Stimulated activated memory B cell treated with anti-CD40 and anti-IgM and Interleukin-4, amounts not matched to agents 10 μg/mL and 1 μg/mL and 100 μg/mL, for 72 hours (primary cell): ENCODE measurements at places on chromosomes 7 and 10.

DNA sequence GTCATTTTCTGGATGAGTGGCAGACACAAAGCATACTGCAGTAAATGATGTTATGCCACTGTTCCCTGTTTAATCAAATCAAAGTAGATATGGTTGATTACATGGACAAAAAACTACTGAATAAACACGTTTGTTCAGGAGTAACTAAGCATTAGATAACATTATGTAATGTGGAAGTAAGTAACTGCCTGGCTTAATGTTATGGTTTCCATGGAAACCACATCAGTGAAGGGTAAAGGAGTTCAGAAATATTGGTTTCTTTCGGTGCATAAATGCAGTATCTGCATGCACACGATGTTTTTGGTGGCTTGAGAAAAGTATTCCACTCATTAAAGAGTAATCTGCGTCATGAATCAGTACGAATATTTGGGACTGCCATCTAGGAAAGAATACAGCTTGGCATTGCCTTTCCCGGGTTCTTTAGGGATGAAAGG, 131.3 kb upstream of the PRKCQ start:
- H3K27me3 ChIP-seq: peaks cover 64% of the 10 kb centered on the region
- no peaks in the 10 kb centered on the region for H3K36me3 ChIP-seq

DNA sequence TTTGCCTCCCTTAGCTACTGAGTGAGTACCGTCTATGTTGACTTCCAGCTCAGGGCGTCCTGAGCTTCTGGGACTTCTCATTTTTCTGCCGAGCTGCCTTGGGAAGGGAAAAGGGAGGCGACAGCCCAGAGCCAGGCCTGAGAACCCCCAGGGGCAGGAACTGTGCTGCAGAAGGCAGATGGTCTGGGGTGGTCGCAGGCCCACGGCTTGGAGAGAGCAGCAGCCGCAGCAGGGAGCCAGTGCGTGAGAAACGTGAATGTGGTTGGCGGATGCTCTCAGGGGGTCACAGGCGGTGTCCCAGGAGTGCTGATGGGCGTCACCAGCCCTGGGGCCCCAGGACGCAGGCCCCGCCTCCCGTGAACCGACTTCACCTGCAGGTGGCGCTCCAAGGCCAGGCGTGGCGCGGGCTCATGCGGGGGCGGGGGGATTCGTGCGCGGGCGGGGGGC, 9.2 kb upstream of the PWWP2B start:
- peak overlapping the region; percentile 90 for H3K27ac ChIP-seq
- H3K27me3 ChIP-seq: no peaks in the 10 kb centered on the region
- peak overlapping the region; percentile 73 for H3K4me3 ChIP-seq
- H3K36me3 ChIP-seq: no peaks in the 10 kb centered on the region
- H3K4me1 ChIP-seq: peaks cover 20% of the 10 kb centered on the region

GRCh38 chr7:50580057-50580456, 14.9 kb upstream of the DDC start:
- peaks cover 28% of the 10 kb centered on the region for H3K27me3 ChIP-seq
- no peak overlapping the region for H3K27ac ChIP-seq
- H3K36me3 ChIP-seq: no peaks in the 10 kb centered on the region

GRCh38 chr10:98357194-98357822, 57.7 kb downstream of the PYROXD2 start:
- H3K4me3 ChIP-seq: no peak overlapping the region
- peaks cover 30% of the 10 kb centered on the region for H3K27me3 ChIP-seq
- no peak for ATAC-seq
- peaks cover 15% of the 10 kb centered on the region for H3K4me1 ChIP-seq
- no peaks in the 10 kb centered on the region for H3K36me3 ChIP-seq

GRCh38 chr7:89798599-89798996, 355.7 kb upstream of the STEAP1 start:
- no peak overlapping the region for H3K27ac ChIP-seq
- no peak overlapping the region for H3K4me3 ChIP-seq
- peak; percentile 36 for ATAC-seq
- no peaks in the 10 kb centered on the region for H3K36me3 ChIP-seq
- no peaks in the 10 kb centered on the region for H3K27me3 ChIP-seq

GRCh38 chr7:131883769-131884168, 327.3 kb upstream of the PODXL start:
- peaks cover 9% of the 10 kb centered on the region for H3K27me3 ChIP-seq
- H3K4me1 ChIP-seq: no peaks in the 10 kb centered on the region
- H3K36me3 ChIP-seq: no peaks in the 10 kb centered on the region
- no peak overlapping the region for H3K4me3 ChIP-seq
- H3K27ac ChIP-seq: no peak overlapping the region
